GM12865 (cell line): ENCODE measurements at places on chromosomes 12 and 14.

DNA sequence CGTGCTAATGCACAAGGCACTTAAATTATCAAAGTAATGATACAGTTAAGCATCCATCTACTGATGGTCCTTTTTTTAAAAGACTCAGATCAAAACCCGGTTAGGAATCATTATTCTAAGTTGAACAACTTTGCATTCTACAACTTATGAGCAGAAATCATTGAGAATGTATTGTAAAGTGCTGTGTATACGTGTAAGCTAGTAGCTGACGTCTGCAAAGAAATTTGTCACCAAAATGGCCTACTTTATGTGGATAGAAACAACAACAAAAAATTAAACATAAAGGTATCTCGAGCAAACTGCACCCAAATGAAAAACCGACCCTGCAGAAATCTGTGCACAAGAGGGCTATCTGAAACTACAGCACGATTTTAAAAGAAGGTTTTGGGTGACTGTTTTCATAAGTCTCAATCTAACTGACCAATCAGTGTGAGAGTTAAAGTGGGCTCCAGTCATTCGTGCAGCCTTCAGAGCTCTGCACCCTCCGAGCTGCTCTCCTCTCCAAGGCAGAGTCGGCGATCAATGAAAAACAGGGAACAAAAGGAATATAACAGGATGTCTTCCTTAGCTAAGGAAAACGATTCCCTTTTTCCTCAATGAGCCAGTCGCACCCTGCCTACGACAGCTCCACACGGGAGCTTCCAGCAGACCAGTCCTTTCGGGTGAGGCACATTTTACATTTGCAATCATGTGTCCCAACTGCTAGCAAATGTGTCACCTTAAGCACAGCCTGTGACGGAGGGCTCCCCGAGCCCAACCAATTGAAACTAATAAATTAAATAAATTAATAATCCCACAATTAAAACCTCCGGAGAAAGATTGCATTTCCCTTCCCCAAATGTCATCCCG is 200.7 kb upstream of the FOXN3 start:
- peak; percentile 66 for DNase-seq

GRCh38 chr14:44741431-44741830 is 220.3 kb downstream of the KLHL28 start:
- no peak for DNase-seq

DNA sequence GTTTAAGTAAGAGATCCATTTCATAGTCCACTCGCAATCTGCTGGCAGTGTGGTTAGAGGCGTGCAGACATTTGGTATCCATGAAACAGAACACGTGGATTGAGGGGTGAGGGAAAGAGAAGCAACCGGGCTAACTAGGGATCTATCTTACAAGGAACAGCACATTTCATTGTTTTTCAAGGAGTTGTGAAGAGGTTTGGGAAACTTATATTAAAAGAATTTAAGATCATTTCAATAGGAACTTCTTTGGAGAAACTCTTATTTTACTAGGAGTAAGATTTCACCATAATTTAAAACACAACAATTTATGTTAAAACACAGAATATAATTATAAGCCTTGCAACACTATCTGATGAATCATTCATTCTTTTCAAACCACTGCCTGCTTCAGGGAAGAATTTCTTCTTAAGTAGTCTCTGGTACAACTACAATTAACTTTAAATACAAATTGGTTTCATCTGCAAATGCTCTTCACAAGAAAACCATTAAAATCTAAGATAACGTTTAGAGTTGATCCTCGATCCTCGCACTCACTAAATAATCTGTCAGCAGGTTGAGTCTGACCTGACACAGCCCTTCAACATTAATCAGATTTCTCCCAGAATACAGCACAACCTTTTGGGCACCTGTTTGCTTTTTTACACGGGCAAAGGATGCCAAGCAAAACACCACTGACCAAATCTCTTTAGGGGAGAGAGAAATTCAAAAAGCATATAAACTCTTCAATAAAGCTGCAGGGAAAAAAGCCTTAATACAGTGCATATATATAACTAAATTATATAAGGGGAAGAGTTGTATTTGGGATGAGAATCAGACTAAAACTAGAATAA is 27.3 kb downstream of the PPTC7 start:
- DNase-seq: no peak

DNA sequence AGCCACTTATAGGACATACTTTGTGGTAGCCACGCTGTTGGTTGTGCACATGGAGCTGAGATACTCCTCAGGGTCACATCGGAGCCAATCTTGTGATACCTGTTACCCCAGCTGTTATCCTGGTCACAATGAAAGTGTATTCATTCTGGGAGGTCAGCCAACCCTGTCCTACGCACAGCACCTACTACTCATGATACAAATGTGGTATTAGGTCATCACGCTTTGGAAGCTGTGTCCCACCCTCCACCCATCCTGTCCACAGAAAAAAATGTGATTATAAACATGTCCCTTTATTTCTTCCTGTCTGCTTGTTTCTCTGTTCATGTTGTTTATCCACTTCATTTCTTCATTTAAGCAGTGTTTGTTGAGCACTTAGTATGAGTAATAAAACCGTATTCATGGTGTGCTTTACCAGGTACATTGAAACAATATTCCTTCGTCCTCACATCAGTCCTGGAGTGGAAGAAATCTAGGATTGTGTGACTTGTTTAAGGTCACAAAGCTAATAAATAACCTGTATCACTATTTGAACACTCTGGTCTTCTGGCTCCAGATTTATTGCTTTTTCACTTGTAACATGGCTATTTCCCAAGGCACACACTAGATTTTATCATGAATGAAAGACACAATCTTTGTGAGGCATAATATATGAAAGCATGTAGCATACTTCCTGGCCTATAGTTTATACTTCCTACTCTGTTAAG is 73.1 kb downstream of the DERA start:
- DNase-seq: no peak

GRCh38 chr12:5244513-5244972 is 187.4 kb upstream of the NTF3 start:
- no peak for DNase-seq

DNA sequence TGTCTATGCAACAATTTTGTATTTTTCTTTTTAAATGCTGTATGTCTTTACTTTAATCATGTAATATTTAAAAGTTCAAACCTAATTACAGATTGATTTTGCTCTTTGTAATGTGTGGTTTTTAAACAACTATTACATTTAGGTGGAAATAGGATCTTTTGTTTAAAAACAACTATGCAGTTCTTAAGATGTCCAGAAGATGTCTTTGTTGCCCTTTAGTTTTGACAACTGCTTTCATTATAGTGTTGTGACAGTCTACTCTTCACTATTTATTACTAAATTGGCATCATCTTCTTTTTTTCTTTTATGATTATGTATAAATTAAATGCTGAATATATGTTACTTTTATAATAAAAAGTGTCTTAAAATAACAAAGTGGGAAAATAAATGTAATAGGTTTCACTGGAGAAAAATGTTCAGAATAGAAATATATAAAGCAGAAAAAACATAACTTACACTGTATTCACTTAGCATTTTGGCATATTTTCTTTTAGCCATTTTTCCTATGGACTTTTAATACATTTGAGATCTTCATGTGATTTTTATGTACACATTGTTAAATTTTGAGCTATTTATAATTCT is 27.1 kb upstream of the PCNX4 start:
- DNase-seq: peak; percentile 36

DNA sequence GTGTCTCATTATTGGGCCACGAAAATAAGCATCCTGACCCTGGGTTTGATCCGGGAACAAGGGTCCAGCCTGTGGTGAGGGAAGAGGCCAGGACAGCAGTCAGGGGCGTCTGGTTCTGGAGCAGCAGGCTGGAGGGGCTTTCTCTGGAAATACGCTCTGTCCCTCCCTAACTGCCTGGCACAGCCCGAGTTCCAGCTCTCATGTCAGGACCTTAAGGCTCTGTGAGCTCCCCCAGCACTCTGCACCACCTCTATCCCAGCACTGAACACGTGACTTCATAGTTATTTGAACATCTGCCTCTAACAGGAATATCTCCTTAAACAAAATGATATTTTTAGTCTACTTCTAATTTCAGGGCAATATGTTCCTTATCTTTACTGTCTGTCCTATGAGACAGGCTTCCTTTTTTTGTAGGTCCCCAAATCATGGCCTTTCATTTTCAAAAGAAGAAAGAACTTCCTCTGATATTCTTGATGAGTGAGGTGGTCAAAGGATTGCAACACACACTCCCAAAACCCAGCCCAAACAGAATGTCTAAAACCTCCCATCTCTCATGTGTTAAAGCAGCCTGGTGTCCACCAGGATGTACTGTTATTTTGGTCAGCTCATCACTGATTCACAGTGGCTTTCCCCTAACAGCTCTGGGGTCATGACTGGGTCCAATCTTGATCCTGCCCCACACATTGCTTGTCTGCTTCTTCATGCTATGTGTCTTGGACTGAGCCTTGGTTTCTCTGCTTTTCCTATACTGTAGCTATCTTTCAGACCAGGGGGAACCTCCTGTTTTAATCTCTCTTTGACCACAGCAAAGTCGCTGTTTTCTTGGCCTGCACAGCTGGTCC is 9.7 kb downstream of the AQP6 start:
- DNase-seq: no peak
